ENCODE measurements at places on chromosomes 16 and 17.

GRCh38 chr17:379531-380465, 27.2 kb upstream of the RPH3AL start:
- no peak for DNase-seq

- DNase-seq: no peak
Measured at GRCh38 chr17:57508671-57509070, 236.4 kb downstream of the CCDC182 start.

DNA sequence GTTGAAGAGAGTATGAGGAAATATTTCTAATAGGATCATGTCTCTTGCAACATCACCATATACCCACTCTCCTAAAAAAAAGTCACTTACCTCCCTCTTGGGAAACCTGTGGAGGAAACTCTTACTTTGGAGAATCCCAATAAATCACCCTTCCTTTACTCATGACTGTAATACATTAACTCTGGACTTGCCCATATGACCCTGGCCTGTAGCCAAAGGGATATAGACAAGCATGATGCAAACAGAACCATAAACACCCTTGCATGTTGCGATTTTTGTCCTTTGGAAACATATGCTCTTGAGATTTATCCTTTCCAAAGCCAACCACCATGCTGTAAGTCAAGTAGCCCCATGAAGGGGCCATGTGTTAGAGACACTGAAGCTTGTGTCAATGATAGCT, 19.5 kb downstream of the CDH11 start:
- no peak for DNase-seq

DNA sequence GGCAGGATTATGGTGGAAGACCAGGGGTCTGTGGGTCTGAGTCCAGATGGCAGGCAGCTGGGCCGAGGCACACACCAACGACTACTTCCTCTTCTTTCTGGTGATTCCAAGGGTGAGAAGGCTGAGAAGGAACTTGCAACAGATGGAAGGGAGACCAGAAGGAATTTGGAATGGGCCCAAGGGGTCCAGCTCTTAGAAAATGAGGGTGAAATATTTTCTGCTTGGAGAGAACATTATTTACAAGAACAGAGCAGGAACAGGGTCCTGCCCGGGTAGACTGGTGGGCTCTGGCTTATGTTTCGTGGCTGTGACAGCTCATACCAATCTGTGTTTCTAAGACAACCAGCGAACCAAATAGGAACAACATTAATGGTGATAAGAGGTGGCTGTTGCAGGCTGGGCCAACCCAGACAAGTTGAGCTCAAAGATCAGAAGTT, 36.6 kb downstream of the CCDC42 start:
- no peak for DNase-seq

DNA sequence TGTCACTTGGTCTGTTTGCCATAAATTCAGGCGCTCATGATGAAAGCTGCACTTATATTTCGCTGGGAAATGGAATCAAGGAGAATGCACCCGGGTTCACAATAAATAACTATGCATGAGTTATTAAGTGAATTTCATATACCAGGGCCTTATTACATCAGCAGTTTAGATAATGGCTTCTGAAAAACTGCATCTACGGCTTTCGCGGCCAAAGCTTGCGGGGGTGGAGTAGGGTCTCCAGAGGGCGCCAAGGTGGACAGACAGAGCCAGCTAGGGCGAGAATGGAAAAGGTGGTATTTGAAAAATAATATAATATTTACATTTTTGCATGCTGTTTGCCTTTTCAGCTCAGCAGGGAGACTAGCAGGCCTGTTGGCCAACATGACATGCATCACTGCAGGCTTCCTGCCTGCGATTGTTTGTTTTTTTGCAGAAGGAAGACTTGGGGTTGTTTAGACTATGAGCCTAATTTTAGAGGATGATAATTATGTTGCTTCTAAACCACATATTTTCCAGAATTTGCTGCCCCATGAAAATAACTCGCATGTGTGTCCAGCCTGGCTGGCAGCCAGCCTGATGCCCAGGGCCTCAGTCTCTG, 173.8 kb upstream of the IRX3 start:
- DNase-seq: no peak

- DNase-seq: peak; percentile 66
Measured at GRCh38 chr16:68737046-68737729, at the start of gene CDH1. Gene CDH1, plus strand, starts transcription at chr16:68737292. Its CDS starts 124 bp downstream, at chr16:68737416.

DNA sequence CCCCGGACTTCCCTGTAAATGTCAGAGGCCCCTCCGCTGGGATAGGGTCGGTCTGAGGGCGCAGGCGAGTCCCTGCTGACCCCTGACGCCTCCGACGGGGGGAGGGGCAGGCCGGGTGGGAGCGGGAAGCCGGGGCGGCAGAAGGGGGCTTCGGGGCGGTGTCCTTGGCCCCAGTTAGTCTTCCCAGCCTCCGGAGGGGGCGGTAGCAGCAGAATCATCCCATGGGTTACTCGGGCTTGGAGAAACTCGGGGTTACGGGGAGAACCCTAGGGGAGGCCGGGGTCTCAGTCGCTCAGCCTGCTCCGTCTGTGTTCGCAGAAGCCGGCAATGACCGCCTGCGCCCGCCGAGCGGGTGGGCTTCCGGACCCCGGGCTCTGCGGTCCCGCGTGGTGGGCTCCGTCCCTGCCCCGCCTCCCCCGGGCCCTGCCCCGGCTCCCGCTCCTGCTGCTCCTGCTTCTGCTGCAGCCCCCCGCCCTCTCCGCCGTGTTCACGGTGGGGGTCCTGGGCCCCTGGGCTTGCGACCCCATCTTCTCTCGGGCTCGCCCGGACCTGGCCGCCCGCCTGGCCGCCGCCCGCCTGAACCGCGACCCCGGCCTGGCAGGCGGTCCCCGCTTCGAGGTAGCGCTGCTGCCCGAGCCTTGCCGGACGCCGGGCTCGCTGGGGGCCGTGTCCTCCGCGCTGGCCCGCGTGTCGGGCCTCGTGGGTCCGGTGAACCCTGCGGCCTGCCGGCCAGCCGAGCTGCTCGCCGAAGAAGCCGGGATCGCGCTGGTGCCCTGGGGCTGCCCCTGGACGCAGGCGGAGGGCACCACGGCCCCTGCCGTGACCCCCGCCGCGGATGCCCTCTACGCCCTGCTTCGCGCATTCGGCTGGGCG, 542 bp downstream of the GUCY2D start:
- no peak for DNase-seq
